H7 (cell line): ENCODE measurements at places on chromosomes 2 and 18.

- DNase-seq = no peak
Measured at GRCh38 chr2:236940916-236941520, 144.7 kb upstream of the COPS8 start.

DNA sequence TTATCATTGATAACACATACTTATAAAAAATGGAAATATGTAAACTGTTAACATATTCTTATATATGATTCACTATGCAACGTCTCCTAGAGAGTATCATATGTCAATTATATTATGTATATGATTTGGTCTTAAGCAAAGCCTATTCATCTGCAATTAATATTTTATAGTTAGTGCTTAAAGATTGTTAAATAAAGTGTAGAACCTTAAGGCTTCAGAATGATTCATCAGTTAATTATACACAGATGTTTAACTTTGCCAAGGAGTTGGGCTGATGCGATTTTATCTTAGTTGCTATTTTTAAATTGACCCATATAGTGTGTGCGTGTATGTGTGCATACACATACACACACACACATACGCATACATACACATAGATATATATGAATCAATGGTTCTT is 323.1 kb downstream of the RBM43 start:
- DNase-seq = no peak

GRCh38 chr2:37689751-37690150 is 18.3 kb upstream of the CDC42EP3 start:
- DNase-seq = no peak

- DNase-seq = peak; percentile 5
Measured at GRCh38 chr2:138827426-138828054, 47.4 kb upstream of the NXPH2 start.

- DNase-seq = no peak
Measured at GRCh38 chr2:169977530-169977929, 150.3 kb downstream of the UBR3 start.

DNA sequence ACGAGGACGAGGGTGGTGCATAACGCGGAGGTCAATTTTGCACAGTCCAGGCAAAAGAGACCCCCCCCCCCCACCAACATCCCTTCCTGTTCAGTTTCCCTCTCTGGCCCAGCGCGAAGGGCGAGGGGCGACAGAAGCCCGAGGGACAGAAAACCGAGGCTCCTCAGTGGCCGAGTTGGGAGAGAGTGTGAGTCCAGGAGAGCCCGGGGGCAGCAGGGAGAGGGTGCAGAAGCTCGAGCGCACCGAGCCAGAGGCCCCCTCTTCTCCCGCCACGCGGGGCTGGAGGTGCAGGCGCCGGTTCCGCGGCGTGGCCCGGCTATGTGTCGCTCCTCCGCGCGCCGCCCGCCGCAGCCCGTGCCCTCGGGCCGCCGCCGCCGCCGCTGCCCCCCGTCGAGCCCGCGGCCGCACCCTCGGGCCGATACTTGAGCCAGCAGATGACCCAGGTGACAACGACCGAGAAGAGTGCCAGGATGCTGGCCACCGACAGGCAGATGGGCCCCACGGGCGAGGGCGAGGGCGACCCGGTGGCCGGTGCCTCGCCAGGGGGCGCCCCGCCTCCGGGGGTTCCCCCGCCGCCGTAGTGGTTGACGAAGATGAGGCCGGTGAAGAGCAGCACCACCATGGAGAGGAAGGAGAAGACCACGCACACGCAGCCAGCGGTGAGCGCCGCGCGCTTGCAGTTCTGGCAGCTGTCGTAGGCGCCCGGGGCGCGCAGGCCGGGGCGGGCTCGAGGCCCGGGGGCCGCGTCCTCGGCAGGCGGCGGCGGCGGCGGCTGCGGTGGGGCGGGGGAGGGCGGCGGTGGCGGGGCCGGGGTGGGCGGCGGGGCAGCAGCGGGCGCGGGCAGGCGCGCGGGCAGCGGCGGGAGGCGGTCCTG is 20.2 kb upstream of the PAX3 start:
- DNase-seq = peak; percentile 85
